ENCODE measurements at places on chromosomes 1 and 21.

- DNase-seq: no peak
These were observed 28.1 kb downstream of the ZSCAN20 start for GRCh38 chr1:33500547-33500946.

- no peak for DNase-seq
These were observed 13.8 kb downstream of the KAZN start for GRCh38 chr1:14612256-14612655.

DNA sequence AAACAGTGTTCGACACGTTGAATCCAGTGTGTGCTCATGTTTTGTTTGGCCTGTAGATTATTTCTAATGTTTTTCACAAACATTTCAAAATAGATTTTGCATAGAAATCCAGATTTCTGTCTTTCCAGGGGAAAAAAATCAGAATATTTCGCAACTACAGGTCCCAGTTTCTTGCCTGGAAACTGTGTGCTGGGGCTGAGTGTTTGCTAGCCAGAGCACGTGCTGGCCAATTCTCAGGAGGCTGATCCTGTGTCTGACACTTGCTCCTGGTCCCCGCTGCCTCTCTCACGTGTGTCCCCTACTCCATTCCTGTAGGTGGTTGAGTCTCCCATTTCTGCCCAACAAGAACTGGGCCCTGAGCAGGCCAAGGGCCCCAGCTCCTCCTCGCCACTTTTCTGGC lies 2.4 kb downstream of the MAB21L3 start:
- no peak for DNase-seq

DNA sequence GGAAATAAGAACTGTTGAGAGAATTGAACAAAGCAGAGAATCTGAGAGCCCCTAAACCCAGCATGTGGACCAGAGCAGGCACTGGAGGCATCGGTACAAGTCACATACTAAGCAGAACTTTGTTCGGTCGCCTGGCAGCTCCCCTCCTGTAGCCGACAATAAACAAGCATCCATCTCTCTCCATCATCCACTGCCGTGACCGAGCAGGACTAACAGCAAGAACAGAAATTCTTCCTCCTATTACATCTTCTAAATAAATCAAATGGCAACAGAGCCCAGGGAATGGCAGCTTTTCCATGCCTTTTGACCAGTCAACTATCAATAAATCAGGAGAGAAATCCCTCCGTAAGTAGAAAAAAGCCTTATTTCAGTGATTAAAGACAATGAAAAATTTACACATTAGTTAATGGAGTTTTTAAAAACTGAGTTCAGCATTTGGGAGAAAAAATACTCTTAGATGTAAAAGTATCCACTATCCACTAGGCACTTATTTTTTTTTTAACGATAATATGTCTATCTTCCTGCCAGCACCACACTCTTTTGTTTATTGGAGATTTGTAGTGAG lies 36.5 kb downstream of the PTPN14 start:
- no peak for DNase-seq

Measured in DMS79 treated with DMSO at 0.1 percent for 48 hours (cell line).